ENCODE measurements at places on chromosomes 7 and 10. TPM values are rescaled to one million over a fixed set of nuclear protein-coding genes. Genes with fewer than 3 reads are reported as not detected.

Gene PDZD7
- 0.69 TPM for polyA plus RNA-seq

Gene KLF14
- 0.18 TPM for polyA plus RNA-seq

Gene KEL
- 2.5 TPM for polyA plus RNA-seq

Gene HPSE2
- polyA plus RNA-seq, result 19.1 TPM

Gene OR2A12
- polyA plus RNA-seq, result 0.04 TPM

Gene SAP25
- 2.8 TPM for polyA plus RNA-seq

Gene ACTL6B
- not detected for polyA plus RNA-seq

Gene TMEM213
- polyA plus RNA-seq, result 0.51 TPM

Gene CLCN1
- polyA plus RNA-seq, result not detected

Gene EPHA1
- 10.5 TPM for polyA plus RNA-seq

Gene NT5C2
- polyA plus RNA-seq, result 136 TPM

Gene NANOS1
- 8.1 TPM for polyA plus RNA-seq

Gene PHKG1
- polyA plus RNA-seq, result 3.0 TPM

Gene FAM25C
- not detected for polyA plus RNA-seq

DNA sequence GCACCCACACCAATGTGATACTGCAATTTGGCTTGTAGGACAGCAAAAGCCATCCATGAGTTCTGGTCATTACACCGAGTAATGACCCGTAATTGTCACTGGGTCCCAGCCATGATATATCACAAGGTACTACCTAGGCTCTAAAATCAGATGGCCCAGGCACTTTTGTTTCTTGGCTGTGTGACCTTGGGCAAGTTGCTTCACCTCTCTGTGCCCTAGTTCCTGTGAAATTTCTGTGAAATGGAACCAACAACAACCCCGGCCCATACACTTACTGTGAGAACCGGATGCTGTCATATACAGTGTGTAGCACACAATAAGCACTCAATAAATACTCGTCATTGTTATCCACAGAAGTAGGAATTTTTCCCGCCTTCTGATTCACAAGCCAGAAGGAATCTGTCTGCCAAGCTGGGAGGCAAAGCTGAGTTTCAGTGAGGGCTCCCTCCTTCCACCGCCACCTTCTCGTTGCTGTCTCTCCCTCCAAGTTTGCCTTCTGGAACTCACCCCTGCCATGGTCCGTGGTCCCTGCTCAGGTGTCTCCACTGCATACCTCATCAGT is 6.4 kb upstream of the CYTH3 start:
- DNase-seq, result no peak

GRCh38 chr10:124131172-124131571 is 37.8 kb upstream of the CHST15 start:
- no peak for DNase-seq

DNA sequence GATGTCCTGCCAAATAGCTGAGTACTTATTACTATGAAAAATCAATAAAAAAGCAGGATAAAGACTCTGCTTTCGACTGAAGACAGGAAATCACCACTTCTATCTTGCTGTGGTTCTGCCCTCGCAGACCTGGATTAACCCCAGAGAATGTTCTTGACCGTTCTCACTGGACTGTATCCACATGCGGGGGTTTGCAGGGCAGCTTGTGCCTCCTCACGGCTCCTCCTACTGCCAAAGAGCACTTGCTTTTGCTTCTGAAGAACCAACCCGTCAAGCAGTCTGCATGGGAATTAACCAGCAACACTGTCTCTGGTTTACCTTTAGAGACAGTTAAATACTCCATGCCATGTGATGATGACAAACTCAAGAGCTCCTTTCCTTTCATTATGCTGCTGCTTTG is 184.0 kb downstream of the GFRA1 start:
- no peak for DNase-seq

GRCh38 chr7:34946486-34946885 is 90.8 kb downstream of the DPY19L1 start:
- DNase-seq, result no peak

DNA sequence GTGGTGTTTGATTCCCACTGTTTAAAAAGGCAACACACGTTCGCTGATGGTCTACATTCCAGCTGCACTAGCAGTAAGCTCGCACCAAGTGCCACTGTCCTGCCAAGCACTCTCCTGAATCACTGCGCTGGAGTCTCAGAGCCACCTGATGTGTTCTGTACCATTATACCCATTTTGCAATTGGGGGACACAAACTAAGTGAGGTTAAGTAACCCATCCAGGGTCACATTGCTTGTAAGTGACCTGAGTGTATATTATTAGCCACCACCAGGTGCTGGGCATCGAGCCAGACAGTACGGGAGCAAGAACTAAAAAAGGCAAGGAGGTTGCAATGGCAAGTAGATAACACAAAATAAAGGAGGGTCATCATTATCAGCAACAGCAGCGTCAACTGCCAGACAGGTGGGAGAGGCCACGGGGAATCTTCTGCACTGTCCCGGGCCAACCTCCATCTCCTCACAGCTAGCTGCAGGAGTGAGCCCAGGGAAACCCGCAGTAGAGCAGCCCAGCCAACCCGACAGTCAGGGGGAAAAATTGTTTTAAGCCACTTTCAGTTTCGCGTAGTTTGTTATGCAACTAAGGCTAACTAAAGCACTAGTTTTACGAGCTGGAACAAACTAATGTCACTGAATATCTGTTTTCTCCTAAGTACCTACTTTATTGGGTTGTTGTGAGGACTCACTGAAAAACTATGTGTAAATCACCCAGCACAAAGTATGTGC is 712 bp upstream of the CPVL start:
- DNase-seq, result no peak

- DNase-seq, result peak; percentile 62
Measured at GRCh38 chr10:76302961-76303630, 871.7 kb downstream of the LRMDA start.

DNA sequence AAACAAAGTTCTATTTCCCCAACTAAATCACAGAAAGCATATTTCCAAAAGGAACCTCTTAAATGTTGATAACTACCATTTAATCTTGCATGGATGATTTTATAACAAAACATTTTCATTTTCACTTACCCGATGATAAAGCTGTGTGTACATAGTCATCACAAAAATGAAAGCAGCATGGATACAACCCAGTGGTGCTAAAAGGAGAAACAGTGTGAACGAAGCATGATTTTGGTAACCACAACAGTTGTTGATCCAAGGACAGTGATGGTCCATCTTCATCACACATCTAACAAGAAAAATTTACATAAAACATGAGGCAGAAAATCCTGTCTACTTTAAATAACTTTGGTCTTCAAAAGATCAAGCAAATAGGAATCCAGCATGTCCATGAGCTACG is 4.7 kb downstream of the ZDHHC6 start:
- DNase-seq, result no peak

DNA sequence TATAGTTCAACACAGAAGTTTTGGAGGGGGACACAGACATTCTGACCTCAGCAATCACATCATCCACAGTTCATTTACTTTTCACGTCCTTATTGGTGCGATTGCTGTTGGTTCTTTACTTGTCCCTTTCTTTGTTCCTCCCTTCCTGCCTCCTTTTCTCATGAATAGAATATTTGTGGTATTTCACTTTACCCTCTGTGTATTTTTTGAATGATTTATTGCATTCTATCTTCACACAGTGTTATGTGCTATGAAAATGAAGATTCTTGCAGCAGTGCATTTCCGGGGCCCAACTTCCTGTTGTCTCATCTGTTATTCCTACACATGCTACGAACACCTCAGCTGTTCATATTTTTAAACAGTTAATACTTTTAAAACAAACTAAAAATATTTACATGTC is 179.6 kb downstream of the ZMYND11 start:
- DNase-seq, result no peak

DNA sequence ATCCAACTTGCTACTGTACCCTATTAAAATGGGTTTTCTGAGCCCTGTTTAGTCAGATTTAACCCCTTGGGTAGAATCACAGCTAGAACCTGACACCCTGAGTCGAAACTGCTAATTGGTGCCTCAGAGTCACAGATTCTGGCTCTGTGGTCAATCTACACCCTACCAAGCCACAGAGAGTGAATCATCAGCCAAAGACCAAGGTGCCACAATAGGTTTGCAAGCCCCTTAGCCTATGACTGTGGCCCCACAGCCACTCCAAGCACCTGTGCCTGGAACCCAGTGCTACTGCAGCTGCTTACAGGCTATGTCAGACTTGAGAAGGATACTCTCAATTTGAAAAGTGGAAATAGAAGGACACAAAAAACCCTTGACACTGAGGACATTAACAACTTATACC is 202.8 kb upstream of the KCND2 start:
- no peak for DNase-seq

DNA sequence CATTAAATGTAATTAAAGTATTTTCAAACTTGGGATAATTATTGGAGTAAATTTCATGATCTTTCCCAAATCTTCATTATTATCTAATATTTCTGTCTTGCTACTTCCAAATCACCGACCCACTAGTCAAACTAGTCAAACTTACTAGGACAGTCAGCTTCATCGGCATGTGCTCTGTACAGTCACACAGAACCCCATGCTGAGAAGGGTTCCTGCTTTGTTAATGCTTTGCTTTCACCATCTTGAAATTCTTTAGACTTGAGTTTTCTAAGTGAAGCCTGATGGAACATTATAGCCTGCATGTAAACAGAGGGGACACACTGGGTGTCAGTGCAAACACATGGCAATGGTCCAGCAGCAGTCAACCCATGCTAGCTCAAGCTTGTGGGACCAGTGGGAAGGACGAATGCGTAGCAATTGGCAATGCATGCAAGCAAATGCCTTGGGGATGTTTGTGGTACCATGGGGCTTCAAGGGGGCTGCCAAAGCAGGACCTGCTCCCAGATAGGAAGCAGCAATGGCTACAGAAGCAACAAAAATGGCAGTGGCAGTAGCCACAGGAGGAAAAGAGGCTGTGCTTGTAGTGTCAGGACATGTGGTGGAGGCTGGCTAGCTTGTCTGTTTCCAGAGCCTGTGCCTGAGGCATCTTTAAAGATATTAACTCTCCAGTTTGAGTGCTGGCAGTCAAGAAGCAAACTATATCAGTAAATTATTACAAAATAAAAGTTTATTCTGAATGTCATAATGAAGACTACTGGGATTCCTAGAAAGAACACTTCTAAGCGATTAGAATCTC is 441.1 kb upstream of the SEMA3D start:
- no peak for DNase-seq

DNA sequence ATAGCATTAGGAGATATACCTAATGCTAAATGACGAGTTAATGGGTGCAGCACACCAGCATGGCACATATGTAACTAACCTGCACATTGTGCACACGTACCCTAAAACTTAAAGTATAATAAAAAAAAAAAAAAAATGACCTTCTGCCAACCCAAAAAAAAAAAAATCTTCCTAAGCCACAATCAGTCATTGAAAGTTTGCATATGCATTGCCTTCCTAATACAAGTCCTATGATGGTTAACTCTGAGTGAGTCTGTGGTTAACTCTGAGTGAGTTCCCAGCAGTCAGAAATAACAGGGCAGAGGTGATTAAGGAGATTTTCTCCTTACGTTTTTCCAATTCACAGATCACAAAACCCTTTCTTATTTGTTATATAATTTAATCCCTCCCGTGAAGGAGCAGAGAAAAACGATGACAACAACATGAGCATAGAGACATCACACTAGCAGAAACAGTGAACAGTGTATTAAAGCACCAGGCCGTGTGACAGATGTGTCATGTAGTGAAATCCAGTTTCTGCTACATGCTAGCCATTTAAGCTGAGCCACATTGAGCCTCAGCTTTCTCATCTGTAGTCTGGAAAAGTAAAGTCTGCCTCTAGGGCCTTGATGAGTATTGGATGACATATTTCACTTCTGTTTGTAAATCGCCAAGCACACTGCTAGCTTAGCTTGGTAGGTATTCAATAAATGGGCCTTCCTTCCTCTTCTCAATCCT is 7.4 kb upstream of the RNF148 start:
- DNase-seq, result no peak

GRCh38 chr10:11522821-11523245 is 88.6 kb downstream of the USP6NL start:
- no peak for DNase-seq

DNA sequence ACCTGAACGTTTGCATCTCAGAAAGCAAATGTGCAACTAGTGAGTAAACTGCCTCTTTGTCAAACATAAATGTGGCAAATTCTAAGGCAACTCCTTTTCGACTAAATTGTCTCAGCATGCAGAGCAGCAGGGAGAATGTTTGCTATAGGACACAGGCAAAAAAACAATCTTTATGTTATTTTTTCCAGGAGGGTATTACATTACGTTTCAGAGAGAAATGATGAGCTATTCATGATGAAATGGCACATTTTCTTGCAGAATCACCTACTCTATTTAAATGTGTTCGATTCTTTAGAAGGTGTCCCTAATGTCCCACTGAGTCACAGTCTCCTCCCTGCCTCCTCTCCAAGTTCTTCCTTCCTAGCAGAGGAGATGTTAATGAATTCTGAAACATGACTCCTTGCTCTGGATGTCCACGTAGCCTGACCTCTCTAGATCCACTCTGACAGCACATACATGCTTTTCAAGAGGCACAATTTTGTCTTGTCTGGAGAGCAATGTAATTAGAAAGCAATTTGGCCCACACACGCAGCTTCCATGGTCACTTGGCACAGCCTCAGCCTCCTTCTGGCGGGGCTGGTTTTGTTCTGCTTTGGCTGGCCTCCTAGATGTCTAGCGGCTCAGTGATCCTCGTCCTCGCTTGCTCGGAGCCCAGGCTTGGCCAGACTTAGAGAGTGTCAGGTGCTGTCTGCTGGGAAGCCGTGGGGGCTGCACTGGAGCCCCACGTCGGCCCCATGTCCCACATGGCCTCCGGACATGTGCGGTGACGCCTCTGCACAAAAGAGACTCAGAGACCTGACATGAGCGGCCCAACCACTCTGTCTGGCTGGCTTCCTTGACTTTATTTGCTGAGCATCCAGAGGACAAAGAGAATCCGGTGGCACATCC is 125.7 kb upstream of the ZNF438 start:
- peak; percentile 85 for DNase-seq

DNA sequence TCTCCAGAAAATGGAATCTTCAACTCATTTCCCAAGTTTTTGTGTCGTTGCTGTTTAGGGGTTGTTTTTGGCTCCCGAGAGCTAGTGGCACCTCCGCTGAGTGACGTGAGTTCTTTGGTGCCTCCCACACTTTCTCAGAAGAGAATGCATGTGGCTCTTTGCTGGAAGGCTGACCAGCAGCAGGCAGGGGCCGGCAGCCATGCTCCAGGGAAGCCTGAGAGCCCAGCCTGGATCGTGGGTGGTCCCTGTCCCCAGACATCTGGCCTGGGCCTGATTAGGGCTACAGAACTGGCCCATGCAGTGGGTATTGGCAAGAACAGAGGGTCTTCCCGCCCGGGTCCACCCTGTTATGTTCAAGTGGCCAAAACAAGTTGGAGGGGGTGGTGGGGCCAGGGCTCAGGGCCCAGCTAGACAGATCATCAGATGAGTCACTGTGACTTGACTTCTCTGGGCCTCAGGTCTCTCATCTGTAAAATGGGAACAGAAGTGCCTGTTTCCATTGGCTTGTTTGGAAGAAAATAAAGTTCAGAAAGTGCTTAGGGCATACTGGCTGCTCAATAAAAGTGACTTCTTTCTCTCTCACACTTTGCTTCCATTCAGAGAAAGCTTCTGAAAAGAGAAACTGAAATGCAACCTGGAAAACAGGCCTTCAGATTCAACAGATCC is 83.1 kb downstream of the STRA8 start:
- no peak for DNase-seq

Measured in right lung (tissue), 10 donors.